ENCODE measurements at places on chromosomes 16 and 17.

DNA sequence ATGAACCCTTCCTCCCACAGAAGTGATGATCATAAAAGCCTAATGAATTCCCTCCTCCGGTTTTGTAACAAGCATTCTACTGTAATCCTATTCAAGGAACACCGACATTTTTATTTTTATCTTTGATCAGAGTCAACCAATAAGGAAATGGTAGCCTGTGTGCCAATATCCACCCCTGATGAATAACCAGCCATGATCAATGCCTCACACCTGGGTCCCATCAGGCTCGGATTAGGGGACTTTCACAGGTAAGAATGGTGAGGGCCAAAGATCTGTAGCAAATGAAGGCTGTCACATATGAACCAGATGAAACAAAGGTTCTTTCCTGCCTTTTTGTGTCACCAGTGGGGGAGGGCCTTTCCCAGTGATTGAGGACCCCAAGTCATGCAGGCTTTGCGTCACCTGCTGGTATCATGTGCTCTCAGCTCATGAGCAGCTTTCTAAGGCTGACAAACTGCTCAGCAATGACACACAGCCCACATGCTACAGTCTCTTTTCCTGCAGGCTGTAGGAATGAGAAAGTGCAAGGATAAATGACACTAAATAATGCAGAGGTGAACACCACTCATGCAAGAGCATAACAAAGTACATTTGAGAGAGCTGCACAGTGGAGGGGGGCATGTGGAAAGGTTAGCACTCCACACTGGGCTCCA is 34.9 kb downstream of the TOM1L2 start:
- peaks cover 46% of the 10 kb centered on the region for H3K4me1 ChIP-seq
- no peak for DNase-seq
- no peaks in the 10 kb centered on the region for H3K36me3 ChIP-seq
- H3K4me3 ChIP-seq: no peak overlapping the region
- H3K27ac ChIP-seq: no peak overlapping the region

GRCh38 chr16:85372627-85373372 is 240.3 kb upstream of the GSE1 start:
- peaks cover 53% of the 10 kb centered on the region for H3K4me1 ChIP-seq
- no peak overlapping the region for H3K4me3 ChIP-seq
- DNase-seq: peak; percentile 80
- H3K27ac ChIP-seq: peak overlapping the region; percentile 31
- H3K27me3 ChIP-seq: no peaks in the 10 kb centered on the region
- peaks cover 5% of the 10 kb centered on the region for H3K36me3 ChIP-seq

- H3K4me3 ChIP-seq: no peak overlapping the region
- H3K36me3 ChIP-seq: no peaks in the 10 kb centered on the region
- H3K27me3 ChIP-seq: no peaks in the 10 kb centered on the region
- no peaks in the 10 kb centered on the region for H3K4me1 ChIP-seq
Measured at GRCh38 chr16:66116163-66117002, 250.1 kb upstream of the CDH5 start.

DNA sequence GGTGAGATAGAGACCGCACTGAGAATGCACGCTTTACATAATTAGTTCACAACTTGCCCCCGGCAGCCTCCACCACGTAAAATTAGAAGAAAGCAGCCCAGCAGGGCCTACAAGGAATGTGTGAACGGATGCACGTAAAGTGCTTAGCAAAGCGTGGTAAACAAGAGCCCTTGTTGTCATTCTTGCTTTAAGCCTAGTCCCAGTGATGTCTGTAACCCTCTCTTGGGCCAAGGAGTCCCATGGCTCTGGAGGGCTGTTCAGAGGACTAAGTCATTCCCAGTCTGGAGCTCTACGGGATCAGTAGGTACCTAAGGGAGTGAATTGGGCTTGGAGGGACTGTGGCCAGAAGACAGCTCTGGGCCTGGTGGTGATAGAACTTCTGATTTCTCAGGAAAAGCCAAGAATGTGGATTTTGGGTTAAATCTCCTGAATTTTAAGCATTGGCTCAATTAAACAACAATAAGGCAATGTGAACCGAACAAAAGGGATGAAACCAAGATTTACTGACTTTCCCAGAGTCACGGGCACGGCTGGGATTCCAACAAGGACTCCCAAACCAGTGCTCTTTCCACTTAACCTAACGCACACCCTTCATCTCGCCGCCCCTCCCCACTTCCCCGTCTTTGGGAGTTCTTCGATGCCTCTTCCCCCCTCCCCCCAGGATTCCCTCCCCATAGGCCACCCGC is 775 bp upstream of the CHP2 start:
- no peaks in the 10 kb centered on the region for H3K4me1 ChIP-seq
- H3K27ac ChIP-seq: no peak overlapping the region
- H3K36me3 ChIP-seq: no peaks in the 10 kb centered on the region
- H3K4me3 ChIP-seq: no peak overlapping the region
- peaks cover 26% of the 10 kb centered on the region for H3K27me3 ChIP-seq

GRCh38 chr16:56741399-56741798 is 11.5 kb downstream of the NUP93 start:
- H3K4me1 ChIP-seq: peaks cover 12% of the 10 kb centered on the region
- no peak for DNase-seq
- H3K36me3 ChIP-seq: no peaks in the 10 kb centered on the region
- H3K27ac ChIP-seq: peak overlapping the region; percentile 79

- no peaks in the 10 kb centered on the region for H3K27me3 ChIP-seq
- DNase-seq: no peak
- no peaks in the 10 kb centered on the region for H3K4me1 ChIP-seq
- H3K4me3 ChIP-seq: no peak overlapping the region
Measured at GRCh38 chr17:8883353-8883752, 15.9 kb upstream of the PIK3R6 start.

DNA sequence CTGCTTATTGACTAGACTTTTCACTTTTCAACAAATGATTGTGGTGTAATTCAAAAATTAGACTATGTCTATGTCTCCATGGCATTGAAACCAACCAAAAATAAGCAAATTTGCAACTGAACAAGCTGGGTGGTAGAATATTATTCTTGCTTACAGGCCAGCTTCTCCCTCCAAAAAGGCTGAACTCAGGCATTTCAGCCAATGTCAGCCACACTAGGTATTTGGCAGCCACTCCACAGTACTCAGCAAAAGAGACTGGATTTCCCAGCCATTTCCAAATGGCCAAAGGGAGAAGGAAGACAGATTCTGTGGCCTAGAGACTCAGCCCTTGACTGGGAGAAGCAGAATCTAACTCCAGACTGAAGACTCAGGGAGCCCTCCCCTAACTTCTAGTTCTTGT is 121.8 kb upstream of the IRX5 start:
- no peaks in the 10 kb centered on the region for H3K36me3 ChIP-seq
- H3K4me3 ChIP-seq: no peak overlapping the region
- no peak for DNase-seq
- H3K4me1 ChIP-seq: no peaks in the 10 kb centered on the region

Data from MCF 10A (cell line).